ENCODE measurements at places on chromosomes 2 and 18.

- no peak for DNase-seq
These were observed 373.2 kb downstream of the GALNT13 start for GRCh38 chr2:154244932-154245331.

DNA sequence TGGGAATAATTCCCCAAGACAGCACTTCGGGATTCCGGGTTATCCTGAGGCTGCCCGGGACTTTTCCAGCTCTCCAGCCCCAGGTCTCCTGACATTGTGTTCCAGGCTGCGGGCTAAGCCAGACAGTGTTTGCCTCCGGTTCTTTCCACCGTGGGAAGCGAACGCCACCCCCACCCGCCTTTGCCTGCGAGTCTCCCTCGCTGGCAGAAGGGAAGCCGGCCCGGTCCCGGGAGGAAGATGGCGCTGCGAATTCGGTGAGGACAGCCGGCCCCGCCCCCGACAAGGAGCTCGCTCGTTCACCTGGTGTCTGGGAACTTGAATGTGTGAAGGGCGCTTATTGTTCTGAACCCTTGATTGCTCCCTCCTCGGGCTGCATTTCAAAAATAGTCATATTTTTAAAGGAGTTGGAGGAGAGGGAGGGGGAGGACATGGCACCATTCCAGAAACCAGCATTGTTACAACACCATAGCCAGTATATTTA lies 2.9 kb downstream of the LRATD1 start:
- DNase-seq: peak; percentile 76

DNA sequence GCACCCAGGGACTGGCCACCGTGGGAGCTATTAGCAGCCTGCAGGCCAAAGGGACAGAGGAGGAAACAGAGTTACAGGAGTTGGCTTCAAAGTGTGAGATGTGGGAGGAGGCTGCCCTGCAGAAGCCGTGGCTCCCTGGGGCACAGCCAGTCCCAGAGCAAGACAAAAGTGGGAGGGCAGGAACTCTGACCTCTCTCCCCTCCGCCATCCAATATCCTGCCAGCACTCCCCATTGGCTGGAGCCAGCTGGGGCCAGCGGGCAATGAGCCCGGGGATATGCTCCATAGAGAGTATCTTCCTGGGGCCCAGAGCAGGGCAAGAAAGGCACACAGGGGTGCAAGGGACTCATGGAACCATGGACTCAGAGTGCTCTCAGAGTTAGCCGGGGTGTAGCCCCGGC lies 143.1 kb downstream of the INHBB start:
- DNase-seq: no peak

DNA sequence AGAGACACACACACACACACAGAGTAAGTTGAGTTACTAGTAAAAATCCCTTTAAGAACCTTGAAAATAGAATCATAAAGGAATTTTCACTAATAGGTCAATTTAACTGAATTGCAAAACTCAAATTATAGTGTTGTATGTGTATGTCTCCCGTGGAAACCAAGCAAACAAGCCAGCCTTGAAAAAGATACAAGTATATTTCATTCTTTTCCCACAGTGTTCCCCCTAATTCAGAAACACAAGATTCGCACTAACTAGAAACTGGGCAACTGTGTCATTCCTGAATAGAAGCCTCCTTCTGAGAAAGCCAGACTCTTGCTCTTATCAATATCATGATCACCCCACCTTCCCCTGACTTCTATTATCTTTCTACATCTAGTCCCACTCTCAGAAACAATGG lies 229.5 kb downstream of the PIEZO2 start:
- DNase-seq: no peak

DNA sequence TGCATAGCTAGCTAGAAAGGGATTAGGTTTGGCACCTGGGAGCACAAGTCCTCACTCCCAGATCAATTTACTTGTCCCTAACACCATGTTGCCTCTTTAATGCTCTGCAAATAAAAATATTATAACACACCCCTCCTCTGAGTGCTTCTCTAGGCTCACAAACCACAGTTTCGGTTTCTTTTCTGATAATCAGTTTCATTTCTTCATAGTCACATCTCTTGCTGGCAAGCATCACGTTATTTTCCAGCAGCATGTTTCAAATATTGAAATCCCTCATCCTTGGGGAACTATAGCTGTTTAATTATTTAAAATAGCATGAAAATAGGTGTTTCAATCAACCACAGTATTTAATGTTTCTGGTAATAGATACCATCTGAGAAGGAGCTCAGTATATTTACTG lies 13.9 kb upstream of the SMCHD1 start:
- DNase-seq: peak; percentile 3

DNA sequence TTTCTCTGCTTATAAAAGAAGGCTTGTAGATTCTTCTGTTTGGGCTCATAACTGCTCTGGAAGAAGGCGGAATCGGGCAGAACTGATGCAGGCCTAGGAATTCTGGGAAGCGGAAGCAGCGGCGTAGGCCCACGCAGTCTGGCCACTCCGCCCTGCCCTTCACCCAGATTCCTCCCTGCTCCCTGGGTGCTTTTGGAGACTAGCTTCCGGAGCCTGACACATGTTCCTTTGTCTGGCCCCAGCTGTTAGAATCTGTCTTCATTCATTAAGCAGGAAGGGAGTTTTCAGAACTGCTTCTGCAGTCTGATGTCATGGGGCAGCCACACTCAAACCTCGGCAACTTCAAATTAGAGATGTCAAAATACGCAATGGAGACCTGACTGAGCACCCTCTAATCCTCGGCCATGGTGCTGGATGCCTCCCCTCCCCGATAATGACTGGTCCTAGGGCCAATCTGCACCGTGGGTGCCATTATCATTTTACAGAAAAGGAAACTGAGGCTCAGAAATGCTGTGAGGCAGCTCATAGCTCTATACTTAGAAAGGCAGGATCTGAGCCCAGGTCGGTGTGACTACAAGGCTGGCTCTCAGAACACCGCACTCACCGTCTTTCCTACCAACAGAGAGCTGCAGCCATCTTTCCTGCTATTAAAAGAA lies 275.7 kb downstream of the MYCN start:
- no peak for DNase-seq

- DNase-seq: no peak
These were observed 10.1 kb upstream of the APOB start for GRCh38 chr2:21054011-21054410.

DNA sequence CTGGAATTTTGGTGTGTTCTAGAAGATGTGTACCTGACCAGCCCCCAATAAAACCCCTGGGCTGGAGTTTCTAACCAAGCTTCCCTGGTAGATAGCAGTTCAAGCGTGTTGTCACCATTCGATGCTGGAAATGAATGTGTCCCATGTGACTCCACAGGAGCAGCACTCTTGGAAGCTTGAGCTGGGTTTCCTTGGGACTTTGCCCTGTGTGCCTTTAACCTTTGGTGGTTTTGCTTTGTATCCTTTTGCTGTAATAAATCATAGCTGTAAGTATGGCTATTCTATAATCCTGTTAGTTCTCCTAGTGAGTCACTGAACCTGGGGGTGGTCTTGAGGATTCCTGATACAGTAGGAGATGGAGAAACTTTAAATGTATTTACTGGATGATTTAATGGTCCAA lies 65.2 kb downstream of the KLHL14 start:
- no peak for DNase-seq

- no peak for DNase-seq
These were observed 152.2 kb downstream of the PID1 start for GRCh38 chr2:229118927-229119326.

GRCh38 chr2:236259371-236259770 lies 4.8 kb downstream of the ASB18 start:
- DNase-seq: no peak

DNA sequence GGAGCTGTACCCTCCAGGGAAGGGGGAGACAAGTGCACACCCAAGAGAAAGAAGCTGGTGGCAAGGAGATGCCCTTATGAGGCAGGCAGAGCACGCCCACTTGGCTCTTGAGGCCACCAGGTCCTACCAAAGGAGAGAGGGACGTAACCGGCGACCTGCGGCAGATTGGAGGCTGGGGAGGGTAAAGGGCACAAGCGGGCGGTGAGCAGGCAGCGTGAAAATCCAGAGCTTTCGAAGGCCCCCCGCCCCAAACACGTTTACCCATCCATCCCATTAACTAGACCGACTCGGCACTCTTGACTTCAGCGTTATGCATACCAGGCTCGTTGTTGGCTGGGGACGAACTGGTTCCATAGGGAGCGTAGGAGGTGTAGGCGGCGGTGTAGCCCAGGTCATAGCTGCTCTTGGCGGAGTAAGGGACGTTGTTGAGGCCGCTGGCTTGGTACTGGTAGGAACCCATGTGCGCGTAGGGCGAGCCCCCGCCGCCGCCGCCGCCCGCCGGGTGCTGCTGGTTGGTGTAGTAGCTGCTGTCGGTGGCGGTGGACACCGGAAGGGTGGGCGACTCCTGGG lies 794 bp downstream of the DLX2 start:
- DNase-seq: no peak

GRCh38 chr2:73084971-73085370 lies 13.5 kb upstream of the SFXN5 start:
- no peak for DNase-seq

DNA sequence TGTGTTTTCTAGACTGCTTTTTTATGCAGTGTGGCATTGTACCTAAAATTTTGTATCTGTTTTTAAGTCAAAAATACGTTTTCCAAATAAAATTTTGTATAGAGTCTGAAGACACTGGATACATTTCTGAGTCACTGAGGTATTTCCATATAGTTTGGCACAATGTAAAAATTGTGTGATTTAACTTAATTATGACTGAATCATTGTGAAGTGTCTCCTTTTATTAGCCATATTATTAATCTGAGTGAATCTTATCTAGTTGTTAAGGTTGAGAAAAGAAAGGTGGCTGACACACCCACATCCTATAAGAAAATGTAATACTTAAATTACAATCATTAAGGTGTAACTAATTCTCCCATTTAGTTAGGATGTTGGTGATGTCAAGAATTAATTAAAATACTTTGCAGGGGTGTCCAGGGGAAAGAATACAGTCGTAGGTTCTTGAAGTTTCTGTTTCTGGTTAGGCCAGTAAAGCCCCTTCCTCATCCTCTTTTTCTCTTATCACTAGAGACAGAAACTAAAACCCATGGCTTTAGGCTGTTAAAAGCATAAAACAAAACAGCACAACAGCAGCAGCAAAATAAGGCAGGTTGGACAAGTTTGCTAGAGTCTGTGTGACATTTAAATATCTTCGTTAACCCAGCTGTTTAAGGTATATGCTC lies 71.6 kb downstream of the UBE2E3 start:
- DNase-seq: no peak

GRCh38 chr2:146978577-146979555 lies 866.0 kb upstream of the ACVR2A start:
- DNase-seq: no peak

DNA sequence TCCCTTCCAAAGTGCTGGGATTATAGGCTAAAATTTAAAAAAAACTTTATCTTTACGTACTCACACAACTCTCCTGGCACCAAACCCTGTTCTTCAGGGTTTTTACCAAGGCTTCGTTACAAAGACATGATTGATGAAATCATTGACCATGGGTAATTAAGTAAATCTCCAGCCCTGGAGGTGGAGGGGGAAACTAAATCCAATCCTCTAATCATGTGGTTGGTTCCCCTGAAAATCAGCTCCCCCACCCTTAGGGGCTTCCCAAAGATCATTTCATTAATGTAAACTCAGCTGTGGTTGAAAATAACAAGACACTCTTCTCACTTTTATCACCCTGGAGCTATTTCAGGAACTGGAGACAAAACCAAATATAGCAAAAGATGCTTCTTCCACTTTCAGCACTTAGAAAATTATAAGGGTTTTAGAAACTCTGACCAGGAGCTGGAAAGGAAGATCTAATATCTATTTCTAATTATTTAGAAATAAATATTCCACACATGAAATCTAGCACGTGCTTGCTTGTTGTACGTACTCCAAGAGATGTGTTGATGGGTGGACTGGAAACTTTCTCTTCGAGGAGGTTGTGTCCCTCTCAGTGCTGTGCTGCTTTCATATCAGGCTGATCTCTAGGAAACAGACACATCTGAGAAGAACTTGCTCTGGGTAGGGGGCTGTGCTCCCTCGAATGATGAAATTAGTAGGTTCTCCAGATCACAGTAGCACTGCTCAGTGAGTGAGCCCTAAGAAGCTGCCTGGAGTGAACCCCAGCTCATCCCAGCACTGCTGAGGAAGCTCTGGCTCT lies 67.2 kb downstream of the SMAD4 start:
- no peak for DNase-seq

- DNase-seq: no peak
These were observed 312.5 kb downstream of the ERBB4 start for GRCh38 chr2:212226114-212226513.

GRCh38 chr2:223109341-223109740 lies 57.4 kb downstream of the KCNE4 start:
- DNase-seq: no peak

DNA sequence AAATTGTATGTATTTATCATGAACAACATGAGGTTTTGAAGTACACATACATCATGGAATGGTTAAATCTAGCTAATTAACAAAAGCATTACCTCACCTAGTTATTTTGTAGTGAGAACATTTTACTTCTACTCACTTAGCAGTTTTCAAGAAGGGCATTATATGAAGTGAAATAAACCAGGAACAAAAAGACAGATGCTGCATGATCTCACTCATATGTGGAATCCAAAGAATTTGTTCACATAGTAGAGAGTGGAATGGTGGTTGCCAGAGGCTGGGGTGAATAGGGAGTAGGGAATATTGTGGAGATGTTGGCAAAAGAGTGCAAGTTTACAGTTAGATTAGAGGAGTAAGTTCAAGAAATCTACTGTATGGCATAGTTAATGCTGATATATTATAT lies 292.0 kb downstream of the ASXL3 start:
- no peak for DNase-seq

- DNase-seq: peak; percentile 39
These were observed 1.1 kb upstream of the RNU4ATAC start for GRCh38 chr2:121529439-121530211.

GRCh38 chr2:20533993-20534622 lies 87.2 kb downstream of the RHOB start:
- DNase-seq: no peak

GRCh38 chr2:148451046-148451445 lies 193.5 kb upstream of the EPC2 start:
- DNase-seq: no peak

GRCh38 chr18:75111760-75112159 lies 97.2 kb downstream of the PTGR3 start:
- no peak for DNase-seq

- DNase-seq: no peak
These were observed 178.1 kb downstream of the MGAT5 start for GRCh38 chr2:134431838-134432434.

DNA sequence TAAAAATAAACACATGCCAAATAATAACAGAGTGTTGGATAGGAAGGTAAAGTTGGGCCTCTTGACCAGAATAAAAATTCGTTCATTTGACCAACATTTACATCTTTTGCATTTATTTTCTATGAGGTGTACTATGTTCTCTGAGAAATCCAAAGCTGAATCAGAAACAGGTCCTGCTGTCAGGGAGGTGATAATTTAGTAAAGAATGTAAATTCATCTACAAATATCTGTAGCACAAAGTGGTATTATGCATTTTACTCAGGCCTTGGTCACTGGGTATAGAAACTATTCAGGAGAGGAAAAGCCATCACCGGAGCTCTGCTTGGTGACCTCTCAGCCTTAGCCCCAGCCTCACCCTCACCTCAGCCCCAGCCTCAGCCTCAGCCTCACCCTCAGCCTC lies 208.9 kb downstream of the SPP2 start:
- DNase-seq: no peak
